Stimulated activated CD8-positive, alpha-beta memory T cell treated with anti-CD3 and anti-CD28 coated beads, Interleukin-15, amount 100 ng/mL, for 1 hour (primary cell): ENCODE measurements at places on chromosomes 7 and 10.

- DNase-seq = no peak
Observed at GRCh38 chr10:47051741-47052238, 140.6 kb downstream of the PTPN20 start.

DNA sequence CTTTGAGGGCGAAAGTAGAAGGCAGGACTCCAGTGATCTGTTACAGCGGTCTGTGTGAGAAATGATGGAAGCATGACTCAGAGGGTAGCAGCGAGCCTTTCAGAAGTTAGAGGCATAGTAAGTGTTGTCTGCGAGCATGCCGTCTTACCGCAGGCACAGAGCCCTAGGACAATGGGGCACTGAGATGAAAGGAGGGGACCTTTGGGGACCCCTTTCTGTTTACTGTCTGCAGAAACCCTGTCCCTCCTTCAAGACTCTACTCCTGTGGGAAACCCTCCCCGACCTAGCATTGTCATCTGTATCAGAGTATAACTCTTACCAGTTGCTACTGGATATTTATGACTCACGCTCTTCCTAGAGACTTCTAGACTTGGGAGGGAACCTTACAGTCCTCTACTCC, 87.2 kb upstream of the AGK start:
- no peak for DNase-seq

DNA sequence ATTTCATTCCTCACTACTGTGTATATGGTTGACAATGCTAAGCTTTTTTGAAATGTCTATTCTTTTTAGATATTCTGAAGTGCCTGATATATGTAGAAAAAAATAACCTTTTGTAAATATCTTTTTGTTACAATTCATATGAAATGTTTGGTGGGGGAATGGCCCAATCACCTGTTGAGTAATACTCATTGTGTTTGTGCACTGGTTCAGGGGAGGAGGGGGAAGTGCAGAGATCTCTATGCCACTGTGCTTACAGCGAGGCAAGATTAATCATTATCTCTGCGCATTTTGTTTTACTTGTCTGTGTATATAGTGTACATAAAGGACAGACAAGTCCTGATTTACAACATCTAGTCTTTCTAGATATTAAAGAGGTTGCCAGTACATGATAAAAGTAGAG, 25.2 kb downstream of the NUP42 start:
- no peak for DNase-seq

DNA sequence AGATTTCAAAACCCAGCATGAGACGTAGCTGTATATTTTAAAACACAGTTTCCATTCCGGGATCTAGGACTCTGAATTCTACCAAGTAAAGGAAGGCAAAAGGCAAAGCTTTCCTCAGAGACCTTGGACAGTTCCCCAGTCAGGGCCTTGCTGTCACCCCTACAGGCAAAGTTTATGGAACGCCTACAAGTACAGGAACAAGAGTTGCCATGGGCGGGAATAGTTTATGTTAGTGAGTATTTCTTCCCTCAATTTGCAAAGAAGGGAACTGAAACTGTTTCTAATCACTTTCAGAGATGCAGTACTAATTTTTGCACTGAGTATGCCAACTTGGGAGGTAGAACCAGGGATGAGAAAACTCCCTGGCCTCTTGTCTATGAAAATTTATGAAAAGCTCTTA, 68.2 kb upstream of the LRGUK start:
- no peak for DNase-seq

GRCh38 chr7:137343281-137343841, at the start of gene PTN:
Gene PTN, minus strand, starts transcription at chr7:137343733. Its CDS starts 88,760 bp downstream, at chr7:137254973.
- no peak for DNase-seq

DNA sequence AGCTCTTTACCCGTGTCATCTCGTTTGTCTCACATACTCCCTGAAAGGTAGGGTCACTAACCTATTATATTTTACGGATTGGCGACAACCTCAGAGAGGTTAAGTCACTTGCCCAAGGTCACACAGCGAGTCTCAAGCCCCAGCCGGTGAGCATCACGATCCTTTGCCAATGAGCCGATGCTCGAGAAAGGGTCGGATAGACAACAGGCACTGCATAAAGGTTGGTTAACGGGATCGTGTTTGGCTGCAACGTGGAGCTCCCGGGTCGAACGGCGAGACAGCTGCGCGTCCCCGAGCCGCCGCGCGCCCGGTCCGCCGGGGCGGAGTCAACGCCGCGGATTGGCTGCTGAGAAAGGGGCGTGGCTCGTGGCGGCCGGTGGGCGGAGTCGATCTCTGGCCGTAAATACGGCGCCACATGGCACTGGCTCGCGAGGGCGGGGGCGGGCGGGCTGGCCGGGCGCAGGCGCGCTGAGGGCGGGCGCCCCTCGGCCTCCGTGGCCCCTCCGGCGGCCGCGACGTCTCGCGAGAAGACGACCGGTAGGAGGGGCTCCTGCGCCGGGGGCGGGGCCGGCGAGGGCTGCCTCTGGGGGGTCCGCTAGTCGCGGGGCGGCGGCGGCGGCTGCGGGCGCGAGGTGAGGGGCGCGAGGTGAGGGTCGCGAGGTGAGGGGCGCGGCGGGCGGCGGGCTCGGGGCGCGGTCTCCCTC, at the start of gene CHST12:
CHST12 (plus strand) TSS at position 598 of the 704 bp plus-strand sequence. CDS start 29,029 bp downstream, outside the sequence.
- DNase-seq = peak; percentile 83

DNA sequence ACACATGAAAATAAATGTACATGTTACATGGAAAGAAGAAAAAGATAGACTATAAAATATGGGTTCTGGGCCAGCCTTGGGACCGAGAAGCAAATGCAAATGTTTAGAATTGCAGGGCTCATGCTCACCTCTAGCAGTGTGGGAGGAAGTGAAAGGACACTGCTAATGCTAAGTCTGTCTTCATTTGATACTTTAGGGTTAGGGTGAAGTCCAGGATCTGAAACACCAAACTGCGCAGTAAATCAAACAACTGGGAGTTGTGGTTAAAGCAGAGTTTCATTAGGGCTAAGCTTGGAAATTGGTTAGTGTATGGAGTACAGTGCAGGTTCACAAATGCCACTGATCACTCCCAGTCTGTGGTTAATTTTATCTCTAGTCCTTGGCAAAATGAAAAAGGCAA, 73.2 kb upstream of the PDK4 start:
- DNase-seq = no peak

DNA sequence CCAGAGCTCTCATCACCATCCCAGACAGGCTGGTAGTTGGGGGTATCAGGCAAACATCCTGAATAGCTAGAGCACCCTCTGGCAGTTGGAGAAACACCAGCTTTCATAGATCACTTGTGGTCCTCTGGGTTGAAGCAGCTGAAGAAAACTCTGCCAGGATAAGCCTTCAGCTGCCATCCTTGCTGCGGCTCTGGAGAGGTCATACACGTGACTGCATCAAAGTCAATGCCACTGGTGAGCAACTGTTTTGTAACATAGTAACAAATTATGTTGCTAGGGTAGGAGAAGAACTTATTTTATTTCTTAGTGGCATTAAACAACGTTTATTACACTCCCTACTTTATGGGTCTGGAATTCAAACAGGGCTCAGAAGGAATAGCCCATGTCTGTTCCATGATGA, 19.2 kb upstream of the PANK1 start:
- no peak for DNase-seq

DNA sequence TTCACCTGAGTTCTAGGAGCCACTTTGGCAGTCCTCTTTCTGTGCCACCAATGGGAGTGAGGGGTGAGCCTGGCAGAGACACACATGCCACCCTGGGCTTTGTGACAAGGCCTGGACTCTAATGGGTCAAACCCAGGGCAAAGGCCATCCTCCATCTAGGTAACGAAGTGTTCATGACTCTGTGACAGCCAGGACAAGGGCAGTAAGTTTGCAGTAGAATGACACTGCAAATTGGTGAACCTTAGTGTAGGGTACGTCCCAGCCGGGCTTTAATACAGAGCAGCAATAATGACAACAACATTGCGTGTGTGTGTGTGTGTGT, 43.3 kb downstream of the PAPSS2 start:
- no peak for DNase-seq

DNA sequence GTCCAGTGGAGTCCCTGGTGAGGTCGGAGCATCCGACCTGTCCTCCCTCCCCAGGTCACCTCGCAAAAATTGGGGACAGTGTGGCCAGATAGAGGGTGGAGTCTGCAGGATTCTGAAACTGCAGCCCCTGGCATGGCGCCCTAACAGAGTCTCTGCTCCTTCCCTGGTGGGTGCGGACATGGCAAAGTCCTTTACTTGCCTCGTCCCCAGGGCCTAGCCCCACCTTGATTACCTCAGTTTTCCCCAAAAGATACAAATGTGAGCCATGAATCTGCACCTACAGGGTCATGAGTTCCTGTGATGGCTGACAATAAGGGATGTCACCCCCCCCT, 47.7 kb downstream of the NPVF start:
- DNase-seq = no peak

DNA sequence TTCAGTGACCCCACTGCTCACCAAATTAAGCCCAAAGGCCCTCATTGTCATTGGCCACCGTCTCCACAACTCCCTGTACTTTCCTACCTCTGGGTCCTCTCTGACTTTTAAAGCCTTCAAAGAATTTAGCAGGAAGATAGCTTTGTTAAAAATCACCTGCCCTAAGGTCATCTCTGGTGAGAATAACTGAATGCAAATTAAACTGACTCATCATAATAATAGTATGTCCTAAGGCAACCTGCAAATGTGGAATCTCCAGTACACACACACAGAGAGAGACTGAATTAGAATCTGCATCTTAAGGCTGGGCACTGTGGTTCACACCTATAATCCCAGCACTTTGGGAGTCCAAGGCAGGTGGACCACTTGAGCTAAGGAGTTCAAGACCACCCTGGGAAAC, 24.1 kb downstream of the OAT start:
- no peak for DNase-seq
